ENCODE measurements at places on chromosomes 6 and 20.

DNA sequence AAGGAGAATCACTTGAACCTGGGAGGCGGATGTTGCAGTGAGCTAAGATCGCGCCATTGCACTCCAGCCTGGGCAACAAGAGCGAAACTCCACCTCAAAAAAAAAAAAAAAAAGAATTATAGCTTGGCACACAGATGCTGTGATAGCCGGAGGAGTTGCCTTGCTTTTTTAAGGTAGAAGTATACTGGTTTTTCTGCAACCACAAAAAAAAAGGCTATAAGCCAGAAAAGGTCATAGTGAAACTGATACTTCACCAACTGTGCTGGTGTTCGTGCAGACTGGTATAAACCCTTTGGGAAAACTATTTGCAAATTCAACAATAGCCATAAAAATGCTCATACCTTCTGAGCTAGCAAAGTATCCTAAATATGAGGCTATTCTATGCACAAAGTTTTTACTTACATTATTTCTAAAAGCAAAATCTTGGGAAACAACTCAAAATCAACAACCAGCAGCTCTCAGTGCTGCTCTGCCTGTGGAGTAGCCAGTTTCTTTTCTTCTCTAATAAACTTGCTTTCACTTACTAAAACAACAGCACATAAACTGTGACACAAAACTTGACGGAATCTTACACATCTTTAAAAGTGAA, 44.0 kb downstream of the B4GALT5 start:
- no peak for DNase-seq

- no peak for DNase-seq
Measured at GRCh38 chr6:115665310-115665709, 395.4 kb downstream of the FRK start.

GRCh38 chr6:83258517-83258916, 65.4 kb downstream of the RWDD2A start:
- DNase-seq, result no peak

DNA sequence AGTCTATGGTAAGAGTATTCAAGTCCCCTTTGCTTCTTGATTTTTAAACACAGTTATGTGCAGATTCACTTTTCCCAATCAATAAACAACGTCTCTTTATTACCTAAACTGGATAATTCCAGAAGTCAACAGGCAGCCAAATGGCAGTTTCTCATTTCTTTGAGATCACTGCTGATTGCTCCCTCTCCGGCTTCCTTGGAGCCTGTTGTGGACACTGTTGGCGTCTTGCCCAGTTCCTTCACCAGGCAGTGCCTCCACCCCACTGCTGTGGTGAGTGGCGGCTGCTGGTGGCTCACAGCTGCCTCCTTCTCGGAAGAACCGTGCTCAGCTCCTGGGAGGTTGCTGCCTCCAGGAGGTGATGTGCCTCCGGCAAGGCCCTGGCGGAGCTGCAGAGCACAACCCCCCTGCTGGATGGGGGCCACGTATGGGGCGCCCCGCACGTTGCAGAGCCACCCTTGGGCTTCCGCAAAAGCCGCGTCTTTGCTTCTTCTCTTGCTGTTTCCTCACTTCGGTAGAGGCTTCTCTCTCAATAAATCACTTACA, 105.1 kb upstream of the CNKSR3 start:
- no peak for DNase-seq

GRCh38 chr6:20350215-20350614, 51.5 kb upstream of the E2F3 start:
- DNase-seq, result no peak

GRCh38 chr6:168876956-168877355, 376.7 kb downstream of the THBS2 start:
- no peak for DNase-seq

GRCh38 chr20:31547720-31548298, 33.6 kb downstream of the HM13 start:
- DNase-seq, result no peak

DNA sequence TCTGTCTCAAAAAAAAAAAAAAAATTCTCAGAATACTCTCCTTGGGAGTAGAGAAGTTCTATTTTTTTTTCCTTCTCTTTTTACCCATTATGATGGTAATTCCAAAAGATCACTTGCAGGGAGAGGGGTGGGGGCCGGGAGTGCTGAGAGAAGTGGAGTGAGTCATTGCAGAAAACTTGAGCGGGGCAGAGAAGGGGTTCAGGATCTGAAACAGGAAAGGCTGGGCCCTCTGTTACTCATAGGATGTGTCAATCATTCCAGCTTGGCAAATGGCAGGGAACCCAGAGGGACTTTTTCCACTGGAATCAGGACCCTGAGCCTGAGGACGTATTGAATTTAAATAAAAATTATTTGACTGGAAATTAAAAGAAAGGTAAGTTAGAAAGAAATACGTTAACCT, 111.4 kb upstream of the ARMC2 start:
- DNase-seq, result no peak

GRCh38 chr6:142242269-142242668, 59.5 kb upstream of the ADGRG6 start:
- no peak for DNase-seq

- DNase-seq, result no peak
Measured at GRCh38 chr6:10847684-10848083, 9.3 kb upstream of the MAK start.

GRCh38 chr20:36008461-36009035, 40.2 kb downstream of the CNBD2 start:
- DNase-seq, result no peak

DNA sequence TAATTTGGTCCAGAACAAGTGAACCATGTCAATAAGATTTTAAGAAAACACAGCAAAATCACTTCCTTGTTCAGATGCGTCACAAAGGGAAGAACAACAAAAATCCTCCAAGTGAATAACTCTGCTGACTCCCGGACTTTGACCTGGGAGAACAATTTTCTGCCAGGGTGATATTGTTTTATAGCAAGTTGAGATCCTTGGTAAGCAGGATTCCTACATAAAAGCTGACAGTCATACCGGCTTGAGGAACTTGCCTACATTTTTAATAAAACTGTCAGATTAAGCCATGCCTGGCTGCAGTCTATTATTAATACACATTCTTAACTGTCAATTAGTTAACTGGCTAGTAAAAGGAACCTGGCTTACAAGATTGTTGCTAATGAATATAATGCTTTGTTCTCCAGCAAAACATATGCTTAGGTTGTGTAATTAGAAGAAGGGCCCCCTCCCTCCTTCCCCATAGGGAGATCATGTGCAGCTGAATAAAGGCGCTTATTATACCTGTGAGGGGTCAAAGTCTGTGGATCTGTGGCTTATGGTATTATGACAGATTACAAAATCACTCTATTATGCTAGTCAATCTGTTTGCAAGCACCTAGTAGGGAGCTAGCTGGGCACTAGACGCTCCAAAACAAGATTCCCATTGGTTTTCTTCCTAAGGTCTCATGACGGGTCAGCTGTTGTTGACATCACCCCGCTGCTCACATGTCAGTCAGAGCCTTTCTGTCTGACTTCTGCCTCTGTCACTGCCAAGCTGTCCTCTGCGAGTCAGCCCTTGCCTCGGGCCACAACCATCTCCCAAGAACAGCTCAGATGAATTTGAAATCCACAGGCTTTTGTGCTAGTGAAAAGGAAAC, 44.6 kb upstream of the SEC63 start:
- DNase-seq, result no peak

DNA sequence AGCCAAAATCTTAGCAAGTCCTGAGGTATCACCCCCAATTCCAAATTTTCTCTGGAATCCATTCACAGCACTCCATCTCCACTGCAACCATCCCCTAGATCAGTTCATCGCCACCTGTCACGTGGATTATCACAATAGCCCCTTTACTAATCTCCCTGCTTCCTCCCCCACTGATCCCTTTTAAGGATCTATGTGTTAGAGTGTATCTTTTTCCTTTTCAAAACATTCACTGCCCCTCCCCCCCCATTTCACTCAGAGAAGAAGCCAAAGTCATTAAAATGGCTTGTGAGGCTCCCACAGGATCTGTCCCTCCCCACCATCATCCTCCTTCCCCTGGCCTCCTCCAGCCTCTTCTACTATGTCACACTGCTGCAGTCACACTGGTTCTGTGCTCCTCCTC, 18.4 kb upstream of the SPAG4 start:
- no peak for DNase-seq

- no peak for DNase-seq
Measured at GRCh38 chr20:19974630-19975435, 42.3 kb upstream of the NAA20 start.

DNA sequence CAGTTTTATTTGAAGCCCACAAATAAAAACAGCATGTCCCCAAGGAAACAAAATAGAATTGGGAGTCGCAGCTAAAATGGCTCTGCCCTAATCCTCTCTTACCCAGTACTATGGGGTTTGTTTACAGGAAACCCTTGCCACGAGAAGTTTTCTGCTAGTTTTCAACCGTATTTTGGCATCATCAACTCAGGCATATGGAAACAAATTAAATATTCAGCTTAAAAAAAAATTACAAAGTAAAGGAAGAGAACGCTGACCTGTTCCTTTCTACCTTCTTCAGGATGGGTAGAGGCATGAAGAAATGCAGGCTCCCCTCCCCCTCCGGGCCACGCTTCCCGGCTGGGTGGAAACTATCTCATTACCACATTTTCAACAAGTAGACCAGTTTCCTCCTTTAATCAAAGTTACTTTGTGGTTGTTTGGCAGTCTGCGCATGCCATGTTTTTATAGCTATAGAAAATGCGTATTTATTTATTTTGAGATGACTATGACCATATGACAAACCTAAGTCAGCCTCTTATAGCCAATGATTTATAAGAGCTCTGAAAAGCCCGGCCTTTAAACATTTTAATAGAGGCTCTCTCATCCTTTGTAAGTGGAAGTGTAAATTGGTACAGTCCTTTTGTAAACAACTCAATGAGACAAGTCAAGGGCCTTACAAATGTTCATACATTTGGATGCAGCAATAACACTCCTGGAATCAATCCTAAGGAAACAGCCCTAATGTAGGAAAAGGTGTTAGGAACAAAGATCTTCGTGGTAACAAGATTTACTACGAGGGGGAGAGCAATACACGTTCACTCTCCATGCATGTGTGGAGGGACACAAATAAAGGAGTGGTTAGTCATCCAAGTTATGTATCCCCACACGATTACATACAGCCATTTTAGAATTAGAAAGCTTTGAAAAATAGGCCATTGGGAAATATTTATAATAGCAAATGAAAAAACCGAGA, 16.1 kb upstream of the ZNF217 start:
- DNase-seq, result peak; percentile 77

DNA sequence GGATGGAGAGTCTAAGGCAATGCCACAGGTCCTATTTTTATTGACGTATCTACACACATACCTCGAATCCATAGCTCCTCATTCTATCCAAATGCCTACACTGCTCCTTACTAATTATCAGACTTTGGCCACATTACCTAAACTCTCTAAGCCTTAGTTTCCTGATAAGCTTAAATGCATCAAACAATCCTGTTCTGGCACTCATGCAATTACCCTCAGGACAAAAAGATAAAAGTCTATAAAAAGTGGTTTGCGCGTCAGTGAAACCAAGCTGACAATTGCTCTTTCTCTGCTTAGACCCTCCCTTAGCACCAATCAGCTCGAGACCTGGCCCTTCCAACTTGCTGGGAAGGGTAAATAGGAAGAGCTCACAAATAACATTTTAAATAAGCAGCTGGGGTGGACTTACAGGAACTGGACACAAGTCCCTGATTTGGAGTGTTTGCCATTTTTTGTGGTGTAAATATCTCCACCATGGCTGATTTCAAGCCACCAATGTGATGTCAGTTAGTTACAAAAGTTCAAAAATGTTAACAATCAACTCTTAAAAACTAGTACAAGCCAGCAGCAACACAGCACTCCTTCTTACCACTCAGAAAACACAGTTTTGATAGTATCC, 7.2 kb upstream of the PLEKHG1 start:
- no peak for DNase-seq

- no peak for DNase-seq
Measured at GRCh38 chr20:46099491-46100287, 9.9 kb upstream of the NCOA5 start.

DNA sequence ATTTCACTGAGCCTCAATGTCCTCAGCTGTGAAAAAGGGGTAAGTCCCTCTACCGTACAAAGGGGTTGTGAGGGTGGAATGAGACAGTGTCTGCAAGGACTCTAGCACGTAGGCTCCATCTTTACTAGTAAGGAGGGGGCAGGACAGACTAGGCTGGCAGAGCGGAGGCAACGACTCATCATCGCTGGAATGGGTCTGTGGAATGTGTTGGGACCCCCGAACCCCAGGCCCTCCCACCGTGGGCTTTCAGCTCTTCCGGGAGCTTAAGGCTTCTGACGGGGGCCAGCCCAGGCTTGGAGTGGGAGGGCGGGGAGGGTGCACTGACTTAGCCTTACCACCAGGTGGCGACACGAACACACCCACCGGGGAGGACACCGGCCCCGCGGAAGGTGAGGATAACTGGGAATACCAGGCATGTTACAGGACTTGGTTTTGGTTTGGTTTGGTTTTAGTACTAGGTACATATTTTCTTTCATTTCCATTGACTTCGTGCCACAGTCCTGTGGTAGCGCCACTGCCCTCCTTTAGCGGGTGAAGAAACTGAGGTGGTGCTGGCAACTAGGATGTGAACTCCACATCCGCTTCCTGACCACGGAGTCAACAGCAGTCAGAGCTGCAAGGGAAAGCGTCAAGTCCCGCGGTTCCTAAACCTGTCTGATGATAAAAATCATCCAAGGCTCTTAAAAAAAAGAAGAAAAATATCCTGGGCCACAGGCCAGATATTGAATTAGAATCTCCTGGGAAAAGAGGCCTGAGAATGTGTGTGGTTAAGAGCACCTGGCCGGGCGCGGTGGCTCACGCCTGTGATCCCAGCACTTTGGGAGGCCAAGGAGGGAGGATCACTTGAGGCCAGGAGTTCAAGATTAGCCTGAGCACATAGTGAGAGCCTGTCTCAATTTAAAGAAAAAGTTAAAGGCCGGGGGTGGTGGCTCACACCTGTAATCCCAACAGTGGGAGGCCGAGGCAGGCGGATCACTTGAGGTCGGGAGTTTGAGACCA, 10.3 kb upstream of the TULP1 start:
- peak; percentile 74 for DNase-seq

- no peak for DNase-seq
Measured at GRCh38 chr6:40506954-40507353, 80.2 kb downstream of the LRFN2 start.

DNA sequence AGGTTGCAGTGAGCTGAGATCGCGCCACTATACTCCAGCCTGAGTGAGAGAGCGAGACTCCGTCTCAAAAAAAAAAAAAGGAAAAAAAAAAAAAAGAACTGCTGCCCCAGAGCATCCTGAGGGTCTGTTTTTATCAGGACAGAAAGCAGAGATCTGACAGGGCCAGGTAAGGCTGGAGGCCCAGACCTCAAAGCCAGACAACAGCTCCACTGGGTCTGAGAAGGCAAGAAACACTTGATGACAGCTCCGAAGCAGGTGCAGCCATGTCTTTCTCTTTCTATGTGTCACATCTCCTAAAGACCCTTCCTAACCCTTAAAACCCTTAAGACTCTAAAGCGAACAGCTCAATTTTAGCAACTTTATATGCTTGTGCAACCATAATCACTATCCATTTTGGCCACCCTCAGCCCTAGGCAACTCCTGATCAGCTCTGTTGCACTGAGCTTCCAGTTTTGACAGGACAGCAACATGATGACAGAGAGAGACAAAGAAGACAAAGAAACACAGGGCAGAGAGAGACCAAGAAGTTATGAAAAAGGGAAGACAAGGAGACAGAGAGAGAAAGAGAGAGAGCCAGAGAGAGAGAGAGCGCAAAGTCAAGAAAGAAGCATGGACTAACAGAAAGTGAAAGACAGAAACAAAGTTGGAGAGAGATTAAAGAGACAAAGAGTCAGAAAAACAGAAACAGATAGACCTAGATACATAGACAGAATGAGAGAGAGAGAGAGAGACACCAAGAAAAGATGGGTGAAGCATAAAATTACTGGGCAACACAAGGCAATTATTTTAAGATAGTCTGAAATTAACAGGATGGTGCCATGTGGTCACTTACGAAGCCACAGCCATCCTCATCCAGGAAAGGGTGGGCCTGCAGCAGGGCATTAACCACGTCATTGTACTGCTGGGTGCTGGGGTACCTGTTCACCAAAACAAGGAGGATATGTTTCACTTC, 39.2 kb downstream of the SAMD3 start:
- DNase-seq, result peak; percentile 19
